ENCODE measurements at places on chromosomes 1 and 21. TPM values are rescaled to one million over a fixed set of nuclear protein-coding genes. Genes with fewer than 3 reads are reported as not detected.

Gene PRMT2
- total RNA-seq, result 63.8 TPM

Gene GJB4
- 4.7 TPM for total RNA-seq

Gene HES3
- not detected for total RNA-seq

Gene PTGFRN
- total RNA-seq, result 113 TPM

Gene CTXND2
- 0.10 TPM for total RNA-seq

Gene STIL
- 7.1 TPM for total RNA-seq

Gene LYPD8
- total RNA-seq, result not detected

Gene TACSTD2
- total RNA-seq, result 83.3 TPM

Gene UMODL1
- total RNA-seq, result under 0.01 TPM

- DNase-seq, result peak; percentile 16
Measured at GRCh38 chr1:39128959-39129358, 75.5 kb upstream of the MACF1 start.

DNA sequence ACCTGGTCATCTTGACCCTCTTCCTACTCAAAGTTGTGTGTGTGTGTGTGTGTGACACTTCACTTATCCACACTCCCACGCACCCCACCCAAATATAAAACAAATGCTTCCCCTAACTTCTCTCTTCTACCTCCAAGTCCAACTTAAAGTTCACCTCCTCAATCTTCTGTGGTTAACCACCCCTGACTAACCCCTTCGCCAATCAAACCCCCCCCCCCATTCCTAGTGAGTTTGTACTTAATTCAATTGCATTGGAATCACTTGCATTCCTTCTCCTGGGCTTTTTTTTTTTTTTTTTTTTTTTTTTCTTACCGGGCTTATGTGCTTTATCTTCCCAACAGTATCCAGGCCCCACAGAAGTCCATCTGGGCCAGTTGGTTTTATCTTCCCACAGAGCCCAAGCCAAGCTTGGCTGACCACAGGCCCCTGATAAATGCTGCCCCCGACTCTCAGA lies 78.4 kb downstream of the CD58 start:
- no peak for DNase-seq

DNA sequence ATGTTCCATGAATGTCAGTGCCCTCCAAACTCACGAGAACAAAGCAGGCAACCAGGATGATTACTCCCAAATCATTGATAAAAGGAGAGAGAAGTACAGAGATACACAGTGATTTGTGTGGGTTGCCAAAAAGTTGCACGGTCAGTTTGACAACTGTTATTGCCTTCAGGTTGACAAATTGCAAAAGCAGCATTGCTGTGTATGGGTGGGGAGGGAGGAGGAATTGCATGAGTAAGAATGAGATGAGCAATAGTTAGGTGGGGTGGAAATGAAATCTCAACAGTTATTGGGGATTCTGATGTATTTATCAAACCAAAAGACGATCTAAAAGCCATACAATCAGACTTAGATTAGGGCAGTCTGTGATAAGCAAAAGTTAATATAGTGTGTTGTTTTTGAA lies 93.7 kb downstream of the NTMT2 start:
- no peak for DNase-seq

DNA sequence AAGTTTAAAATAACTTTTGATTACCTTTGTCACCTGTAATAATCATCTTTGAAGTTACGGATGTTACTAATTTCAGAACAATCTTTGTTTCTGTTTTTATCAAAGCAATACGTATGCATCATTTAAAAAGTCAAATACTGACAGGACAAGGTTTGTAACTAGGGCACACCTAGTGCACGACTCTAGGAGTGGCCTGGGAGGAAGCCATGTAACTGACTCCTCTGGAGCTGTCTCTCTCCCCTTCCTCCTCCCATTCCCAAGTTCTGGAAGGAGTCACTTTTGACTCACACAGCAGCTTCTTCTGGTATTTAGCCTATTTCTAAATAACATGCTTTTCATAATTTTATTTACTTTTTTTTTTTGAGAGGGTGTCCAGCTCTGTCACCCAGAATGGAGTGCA lies 11.8 kb upstream of the RAP1GAP start:
- no peak for DNase-seq

GRCh38 chr1:58439946-58440345 lies 106.6 kb downstream of the OMA1 start:
- DNase-seq, result no peak

DNA sequence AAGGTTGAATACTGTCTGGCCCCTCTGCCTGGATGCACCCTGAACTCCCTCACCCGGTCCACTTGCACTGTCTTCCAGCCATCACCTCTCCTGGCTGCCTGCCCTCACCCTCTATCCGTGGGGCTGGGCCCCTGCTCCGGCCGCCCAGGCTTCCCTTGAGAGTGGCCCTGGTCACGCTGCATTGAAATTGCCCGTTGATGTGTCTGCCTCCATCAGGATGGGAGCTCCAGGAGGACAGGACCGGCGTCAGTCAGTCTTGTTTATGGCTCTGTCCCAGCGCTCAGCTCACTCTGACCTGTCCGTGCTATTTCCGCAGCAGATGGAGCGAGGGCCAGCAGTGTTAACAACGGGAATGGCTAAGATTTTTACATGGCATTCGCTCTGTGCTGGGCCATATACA lies 34.9 kb downstream of the FOXO6 start:
- DNase-seq, result no peak

DNA sequence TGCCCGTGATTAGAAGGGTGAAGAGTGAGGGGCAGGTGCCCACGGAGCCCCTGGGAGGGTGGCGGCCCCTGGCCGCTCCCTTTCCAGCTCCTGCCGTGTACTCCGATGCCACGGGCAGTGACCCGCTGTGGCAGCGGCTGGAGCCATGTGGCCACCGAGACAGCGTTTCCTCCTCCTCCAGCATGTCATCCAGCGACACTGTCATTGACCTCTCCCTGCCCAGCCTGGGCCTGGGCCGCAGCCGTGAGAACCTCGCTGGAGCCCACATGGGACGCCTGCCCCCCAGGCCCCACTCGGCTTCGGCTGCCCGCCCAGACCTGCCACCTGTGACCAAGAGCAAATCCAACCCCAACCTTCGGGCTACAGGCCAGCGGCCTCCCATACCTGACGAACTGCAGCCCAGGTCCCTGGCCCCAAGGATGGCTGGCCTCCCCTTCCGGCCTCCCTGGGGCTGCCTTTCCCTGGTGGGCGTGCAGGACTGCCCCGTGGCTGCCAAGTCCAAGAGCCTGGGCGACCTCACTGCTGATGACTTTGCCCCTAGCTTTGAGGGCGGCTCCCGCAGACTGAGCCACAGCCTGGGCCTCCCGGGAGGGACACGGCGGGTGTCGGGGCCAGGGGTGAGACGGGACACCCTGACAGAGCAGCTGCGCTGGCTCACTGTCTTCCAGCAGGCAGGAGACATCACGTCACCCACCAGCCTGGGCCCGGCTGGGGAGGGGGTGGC lies 22.0 kb downstream of the PANK4 start:
- no peak for DNase-seq

- DNase-seq, result no peak
Measured at GRCh38 chr1:179091691-179092165, 9.9 kb downstream of the TOR3A start.

DNA sequence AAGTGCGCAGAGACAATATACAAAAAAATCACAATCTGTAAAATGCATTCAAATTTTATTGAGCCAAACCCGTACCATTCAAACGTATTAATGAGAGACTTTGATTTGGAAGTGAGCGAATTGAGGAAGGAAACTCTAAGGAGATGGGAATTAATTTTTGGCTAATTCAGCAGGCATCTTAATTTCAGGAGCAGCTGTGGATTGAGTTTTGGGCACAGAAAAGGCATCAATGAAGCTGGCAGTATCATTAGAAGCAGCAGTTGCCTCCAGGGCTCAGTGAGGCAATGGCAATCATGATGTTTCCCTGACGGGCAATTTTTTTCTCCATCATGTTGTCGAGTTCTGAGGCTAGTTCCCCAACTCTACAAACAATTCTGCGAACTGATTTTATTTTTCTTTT lies 2041.6 kb downstream of the NCAM2 start:
- DNase-seq, result no peak

DNA sequence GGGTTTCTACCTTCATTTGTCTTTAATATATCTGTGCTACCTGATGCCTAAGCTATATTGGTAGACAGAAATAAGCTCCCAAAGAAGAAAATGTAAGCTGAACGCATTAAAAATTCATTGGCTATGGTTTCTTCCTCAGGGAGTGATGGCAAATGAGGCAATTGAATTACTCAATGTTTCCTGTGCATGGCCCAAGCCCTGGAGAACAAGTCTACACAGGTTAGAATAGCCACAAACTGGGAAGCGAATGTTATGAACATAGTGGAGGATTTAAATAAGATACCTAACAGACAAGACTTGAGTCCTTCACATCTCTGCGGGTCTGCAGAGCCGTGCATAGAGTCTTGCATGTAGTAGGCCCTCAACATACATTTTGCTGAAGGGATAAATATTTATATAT lies 350.3 kb downstream of the RWDD3 start:
- DNase-seq, result no peak

DNA sequence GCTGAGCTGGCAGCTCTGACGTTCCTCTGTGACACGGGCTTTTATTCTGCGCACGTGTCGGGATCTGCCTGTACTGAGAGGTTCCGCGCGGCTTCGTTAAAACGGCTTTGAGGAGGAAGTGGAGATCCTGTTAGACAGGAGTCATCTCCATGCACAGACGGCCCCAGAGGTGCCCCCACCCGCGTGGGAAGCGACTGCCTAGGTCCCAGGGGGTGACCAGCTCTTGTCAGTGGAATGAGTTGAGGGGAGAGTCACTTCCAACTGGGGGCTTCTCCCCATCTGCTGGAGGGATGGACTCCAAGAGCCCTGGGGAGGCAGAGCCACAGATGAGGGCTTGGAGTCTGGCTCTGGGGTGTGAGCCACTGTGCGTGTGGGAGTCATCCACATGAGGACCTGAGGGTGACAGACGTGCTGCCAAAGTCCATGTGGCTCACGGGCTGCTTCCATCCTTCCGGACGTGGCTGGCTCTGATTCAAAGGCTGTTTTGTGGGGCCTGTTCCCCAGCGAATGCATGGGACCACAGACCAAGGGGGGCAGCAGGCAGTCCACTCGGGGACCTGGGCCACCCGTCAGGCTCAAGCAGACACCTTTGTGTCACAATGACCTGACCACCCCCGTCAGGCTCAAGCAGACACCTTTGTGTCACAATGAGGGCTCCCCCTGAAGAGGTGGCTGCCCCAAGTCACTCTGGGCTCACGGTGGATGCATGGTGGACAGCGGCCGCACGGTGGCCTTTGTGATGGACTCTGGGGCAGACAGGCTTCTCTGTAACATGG lies 26.8 kb downstream of the PTTG1IP start:
- DNase-seq, result no peak

GRCh38 chr1:41891199-41891896 lies 27.4 kb downstream of the HIVEP3 start:
- no peak for DNase-seq

- DNase-seq, result no peak
Measured at GRCh38 chr1:23263380-23263887, 46.1 kb upstream of the HTR1D start.

DNA sequence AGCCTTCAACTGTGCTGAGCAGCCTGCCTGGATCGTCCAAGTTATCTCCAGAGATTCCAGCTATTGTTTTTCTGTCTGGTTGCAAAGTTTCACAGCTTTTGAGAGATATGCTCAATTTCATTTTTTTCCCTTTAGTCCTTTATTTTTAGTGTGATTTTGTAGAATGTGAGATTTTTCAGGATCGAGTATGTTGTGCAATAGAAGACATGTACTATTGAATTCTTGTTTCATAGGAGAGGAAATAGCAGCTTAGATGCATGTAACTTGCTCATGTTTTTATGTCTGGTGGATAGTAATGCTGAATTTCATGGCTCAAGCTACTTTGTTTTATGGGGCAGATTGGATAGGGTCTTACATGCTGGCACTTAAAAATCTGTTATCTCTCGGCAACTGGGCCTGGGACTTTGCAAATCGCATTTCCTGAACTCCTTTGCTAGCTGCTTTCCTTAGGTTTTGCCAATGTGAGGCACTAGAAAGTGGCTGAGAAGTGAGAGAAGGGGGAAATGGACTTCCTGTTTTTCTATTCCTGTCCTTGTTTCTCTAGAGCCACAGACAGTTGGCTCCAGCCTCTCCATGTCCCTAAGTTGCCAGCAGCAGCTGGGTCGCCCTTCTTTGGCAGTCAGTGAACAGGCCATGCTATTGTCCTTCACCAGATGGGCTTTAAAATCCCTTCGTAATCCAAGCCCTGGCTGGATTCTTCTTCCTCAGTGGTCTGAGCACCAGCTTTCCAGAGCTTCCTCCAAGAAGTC lies 101.4 kb upstream of the PDE4B start:
- no peak for DNase-seq

DNA sequence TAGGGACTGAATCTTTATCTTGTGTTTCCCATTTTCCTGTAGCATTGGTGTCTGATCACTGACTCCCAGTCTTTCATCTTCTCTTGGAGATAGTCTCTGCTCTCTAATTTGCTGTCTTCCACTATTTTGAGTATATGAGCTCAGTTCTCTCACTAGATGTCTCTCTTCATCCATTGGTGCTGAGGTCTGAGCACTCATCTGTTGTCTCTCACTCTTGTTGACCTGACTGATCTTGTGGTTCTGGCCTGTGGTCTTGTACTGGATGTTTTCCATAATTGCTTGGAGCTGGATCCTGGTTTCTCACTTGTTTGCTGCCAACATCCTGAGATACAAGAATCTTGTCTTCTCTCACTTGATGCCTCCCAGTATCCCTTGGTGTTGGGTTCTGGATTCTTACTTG lies 25.1 kb upstream of the S100A11 start:
- no peak for DNase-seq

DNA sequence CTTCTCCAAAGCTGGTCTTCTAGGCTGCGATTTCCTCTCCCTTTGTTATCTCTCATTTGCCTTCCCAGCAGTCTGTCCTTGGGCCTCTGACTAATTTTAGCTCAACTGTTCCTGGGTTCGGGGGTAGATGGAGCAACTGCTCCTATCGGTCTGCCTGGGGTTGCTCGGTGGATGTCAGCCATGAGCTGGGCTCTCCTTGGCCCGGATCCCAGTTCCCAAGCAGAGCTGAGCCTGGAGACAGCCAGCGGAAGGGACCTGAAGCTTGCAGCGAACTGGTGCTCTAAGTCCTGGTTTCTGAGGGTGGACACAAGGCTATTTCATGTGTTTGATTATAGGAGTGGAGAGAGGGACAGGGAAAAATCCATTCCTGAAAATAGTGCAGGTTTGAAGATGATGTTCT lies 423.0 kb downstream of the RPS6KC1 start:
- no peak for DNase-seq

DNA sequence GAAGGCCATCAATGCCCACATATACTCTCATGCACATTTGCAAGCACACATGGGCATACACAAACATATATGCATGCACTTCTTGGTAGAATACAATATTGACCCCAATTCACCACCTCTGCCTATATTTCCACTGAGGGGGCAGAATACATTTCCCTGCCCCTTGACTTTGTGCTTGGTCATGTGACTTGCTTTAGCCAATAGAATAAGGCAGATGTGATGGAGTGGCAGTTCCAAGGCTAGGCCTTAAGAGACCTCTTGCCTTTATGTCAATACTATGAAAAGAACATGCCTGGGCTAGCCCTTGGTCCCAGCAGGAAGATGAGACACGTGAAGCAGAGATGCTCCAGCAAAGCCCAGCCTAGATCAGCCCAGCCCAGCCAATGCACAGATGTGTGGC lies 66.0 kb upstream of the GRIK3 start:
- no peak for DNase-seq

Data from skin of body (tissue), 3 donors.